M059J (cell line): ENCODE measurements at places on chromosomes 3 and 15. TPM values are rescaled to one million over a fixed set of nuclear protein-coding genes. Genes with fewer than 3 reads are reported as not detected.

Gene UBE2Q2
- 30.7 and 37.5 TPM in 2 replicates for total RNA-seq

Gene GOLGA6L9
- total RNA-seq: 0.12 and 0.54 TPM in 2 replicates

Gene AGBL1
- total RNA-seq: not detected in 2 replicates

Gene GOLGA8G
- total RNA-seq: 0.07 and 0.12 TPM in 2 replicates

- peak; percentile 66 for DNase-seq
Observed at GRCh38 chr3:46947981-46948791, 28.4 kb downstream of the CCDC12 start.

DNA sequence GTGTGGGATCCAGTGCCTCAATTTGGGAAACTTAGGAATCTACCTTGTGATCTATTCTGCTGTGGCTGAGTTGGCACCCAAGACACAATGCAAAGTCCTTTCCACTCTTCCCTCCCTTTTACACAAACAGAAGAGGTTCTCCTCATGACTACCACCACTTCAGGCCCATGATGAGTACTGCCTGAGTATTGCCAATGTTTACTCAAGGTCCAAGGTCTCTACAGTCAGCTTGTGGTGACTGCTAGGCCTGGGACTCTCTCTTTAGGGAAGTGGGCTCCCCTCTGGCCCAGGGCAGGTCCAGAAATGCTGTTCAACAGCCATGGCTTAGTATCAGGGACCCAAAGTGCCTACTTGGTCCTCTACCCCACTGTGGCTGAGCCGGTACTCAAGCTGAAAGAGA lies 56.8 kb upstream of the PEX5L start:
- no peak for DNase-seq

DNA sequence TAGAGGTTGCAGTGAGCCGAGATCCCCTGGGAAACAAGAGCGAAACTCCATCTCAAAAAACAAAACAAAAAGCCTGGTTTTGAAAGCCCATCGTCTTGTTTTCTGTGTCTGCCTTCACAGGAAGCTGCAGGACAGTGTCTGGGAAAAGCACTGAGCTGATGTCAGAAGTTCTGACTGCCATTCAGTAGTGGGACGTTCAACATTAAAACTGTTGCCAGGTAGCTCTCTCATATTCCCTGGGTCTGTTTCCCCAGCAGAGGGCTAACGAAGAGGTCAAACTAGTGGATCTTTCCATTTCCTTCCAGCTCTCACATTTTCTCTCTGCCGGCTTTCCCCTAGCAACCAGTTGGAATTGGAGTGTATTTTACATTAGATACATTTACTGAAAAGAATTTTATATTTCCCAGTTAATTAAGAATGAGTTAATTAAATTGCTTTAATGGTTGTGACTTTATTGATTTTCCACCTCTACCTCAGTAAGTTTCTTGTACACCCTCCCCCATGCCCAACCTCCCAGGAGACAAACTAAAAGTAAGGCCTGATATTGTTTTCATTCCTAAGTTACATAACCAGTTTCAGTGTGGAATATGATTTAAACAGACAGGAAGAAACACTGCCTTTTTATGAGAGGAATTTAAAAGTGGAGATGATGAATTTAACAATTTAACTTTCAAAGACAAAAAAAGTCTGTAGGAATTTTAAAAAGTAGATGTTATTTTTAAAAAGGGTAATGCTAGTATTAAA lies 29.9 kb downstream of the RCN2 start:
- no peak for DNase-seq

DNA sequence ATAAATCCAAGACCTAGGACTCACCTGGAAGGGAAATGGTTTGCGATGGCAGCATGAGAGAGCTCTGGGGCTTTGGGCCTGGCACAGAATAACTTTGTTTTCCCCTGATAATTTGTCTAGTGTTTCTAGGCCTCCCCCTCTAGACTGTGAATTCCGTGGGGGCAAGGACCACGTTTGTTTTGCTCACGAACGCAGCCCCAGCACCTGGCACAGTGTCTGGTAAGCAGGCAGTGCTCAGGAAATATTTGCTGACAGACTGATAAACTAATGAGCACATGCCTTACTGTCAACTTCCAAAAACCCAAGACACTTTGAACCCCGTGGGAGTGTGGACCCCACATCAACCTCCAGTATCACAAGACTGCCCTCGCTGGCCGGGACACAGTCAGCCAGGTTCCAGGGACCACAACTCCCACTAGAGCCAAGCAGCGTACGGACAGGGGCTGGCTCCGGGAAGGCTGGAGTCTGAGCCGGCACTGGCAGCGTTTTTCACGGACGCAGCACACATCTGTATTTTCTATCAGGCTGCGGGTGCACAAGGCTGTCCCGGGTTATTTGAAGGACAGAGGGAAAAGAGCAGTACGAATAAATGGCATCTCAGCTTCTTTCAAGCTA lies 146.5 kb downstream of the XXYLT1 start:
- no peak for DNase-seq

DNA sequence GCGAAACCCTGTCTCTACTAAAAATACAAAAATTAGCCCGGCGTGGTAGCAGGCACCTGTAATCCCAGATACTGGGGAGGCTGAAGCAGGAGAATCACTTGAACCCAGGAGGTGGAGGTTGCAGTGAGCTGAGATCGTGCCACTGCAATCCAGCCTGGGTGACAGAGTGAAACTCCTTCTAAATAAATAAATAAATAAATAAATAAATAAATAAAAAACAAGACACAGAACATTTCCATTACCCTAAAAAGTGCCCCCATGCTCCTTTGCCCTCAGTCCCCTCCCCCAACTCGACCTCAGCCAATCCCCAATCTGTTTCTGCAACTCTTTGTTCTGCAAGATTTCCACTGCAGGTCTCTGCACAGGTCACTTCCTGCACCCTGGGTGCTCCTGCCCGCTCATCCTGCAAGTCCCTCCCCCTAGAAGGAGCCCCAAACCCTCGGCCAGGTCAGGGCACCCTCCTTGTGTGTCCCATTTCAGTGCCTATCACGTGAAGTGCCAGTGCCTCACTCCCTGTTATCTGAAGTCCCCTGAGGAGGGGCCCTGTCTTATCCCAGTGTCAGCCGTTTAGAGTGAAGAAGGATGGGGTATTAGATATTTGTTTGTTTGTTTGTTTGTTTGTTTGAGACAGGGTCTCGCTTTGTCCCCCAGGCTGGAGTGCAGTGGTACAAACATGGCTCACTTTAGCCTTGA lies 1.1 kb downstream of the FAM240A start:
- no peak for DNase-seq

- peak; percentile 34 for DNase-seq
Observed at GRCh38 chr3:63523100-63523499, 129.4 kb upstream of the SNTN start.

GRCh38 chr3:133113526-133113925 lies 75.3 kb downstream of the TMEM108 start:
- peak; percentile 90 for DNase-seq
